ENCODE measurements at places on chromosomes 2 and 18.
A peak's percentile ranks its signal among the peaks of the same experiment; 100 is the strongest.

GRCh38 chr2:200479692-200480265 is 30.1 kb downstream of the KCTD18 start:
- DNase-seq = no peak

GRCh38 chr2:46748735-46749531 is 166.7 kb downstream of the MCFD2 start:
- DNase-seq = no peak

DNA sequence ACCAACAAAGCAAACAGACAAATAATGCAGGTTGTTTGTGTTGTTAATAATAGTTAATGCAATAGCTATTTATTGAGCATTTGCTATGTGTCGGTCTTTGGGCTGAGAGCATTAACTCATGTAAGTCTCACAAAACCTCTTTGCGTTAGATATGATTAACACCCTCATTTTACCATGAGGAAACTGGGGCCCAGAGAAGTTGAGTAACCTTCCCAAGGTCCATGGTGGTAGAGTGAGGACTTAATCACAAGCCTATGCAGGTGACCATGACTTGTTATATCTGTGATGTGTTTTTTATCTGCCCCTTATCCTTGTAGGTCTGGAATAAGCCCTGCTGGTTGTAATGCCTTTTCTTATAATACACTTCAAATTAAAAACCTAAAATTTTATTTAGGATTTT is 124.5 kb upstream of the FAM136A start:
- no peak for DNase-seq

- DNase-seq = no peak
Observed at GRCh38 chr2:39432701-39433100, 4.4 kb downstream of the MAP4K3 start.

DNA sequence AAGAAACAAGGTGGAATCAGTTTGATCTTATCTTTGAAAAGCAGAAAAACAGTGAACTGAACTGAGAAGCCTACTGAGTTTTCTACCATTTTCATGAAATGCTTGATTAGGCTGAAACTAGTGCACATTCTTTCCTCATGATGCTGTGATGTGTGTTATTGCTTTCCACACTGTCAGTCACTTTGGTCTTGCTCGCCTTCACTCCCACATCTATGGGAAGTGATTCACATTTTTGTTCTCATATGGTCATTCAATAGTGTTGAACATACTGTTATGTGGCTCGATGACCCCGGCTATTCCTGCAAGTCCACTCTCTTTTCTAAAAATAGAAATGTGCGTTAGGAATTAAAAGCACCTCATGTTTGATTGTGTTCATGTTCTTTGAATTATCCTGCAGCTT is 129.7 kb downstream of the TGIF1 start:
- no peak for DNase-seq

- DNase-seq = no peak
Observed at GRCh38 chr2:10462178-10463083, 14.3 kb upstream of the ODC1 start.

GRCh38 chr18:79681484-79682387 is 2.1 kb downstream of the CTDP1 start:
- DNase-seq = no peak

GRCh38 chr18:12362473-12363174 is 14.4 kb downstream of the AFG3L2 start:
- no peak for DNase-seq

- no peak for DNase-seq
Observed at GRCh38 chr2:136769871-136770270, 4.5 kb downstream of the THSD7B start.

DNA sequence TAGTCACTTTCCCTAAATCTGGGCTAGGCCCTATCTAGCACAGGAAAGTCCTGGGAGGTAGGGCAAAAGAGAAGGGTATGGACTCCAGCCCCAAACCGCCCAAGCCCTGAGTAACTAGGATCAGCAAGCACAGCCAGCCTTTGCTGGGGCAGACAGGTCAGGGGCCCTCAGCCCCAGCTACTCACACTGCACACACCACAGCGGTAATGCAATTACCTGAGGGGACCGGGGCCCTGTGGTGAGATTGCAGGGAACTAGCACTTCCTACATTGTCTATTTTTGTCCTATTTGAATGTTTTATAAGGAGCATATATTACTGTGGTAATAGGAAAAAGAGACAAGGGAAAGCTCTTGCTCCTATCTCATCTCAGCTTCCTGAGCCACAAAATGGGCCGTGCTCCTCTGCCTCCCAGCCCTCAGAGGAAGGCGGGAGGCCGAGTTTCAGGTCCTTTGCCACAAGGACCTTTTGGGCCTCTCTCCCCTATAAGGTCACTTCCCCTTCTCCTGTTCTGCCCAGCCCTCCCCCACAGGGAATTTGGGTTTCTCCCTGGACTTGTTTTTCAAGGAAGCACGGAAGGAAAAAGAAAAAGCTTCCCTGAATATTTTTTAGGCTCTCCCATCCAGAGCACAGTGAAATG is 20.5 kb downstream of the RAB11FIP5 start:
- DNase-seq = no peak

DNA sequence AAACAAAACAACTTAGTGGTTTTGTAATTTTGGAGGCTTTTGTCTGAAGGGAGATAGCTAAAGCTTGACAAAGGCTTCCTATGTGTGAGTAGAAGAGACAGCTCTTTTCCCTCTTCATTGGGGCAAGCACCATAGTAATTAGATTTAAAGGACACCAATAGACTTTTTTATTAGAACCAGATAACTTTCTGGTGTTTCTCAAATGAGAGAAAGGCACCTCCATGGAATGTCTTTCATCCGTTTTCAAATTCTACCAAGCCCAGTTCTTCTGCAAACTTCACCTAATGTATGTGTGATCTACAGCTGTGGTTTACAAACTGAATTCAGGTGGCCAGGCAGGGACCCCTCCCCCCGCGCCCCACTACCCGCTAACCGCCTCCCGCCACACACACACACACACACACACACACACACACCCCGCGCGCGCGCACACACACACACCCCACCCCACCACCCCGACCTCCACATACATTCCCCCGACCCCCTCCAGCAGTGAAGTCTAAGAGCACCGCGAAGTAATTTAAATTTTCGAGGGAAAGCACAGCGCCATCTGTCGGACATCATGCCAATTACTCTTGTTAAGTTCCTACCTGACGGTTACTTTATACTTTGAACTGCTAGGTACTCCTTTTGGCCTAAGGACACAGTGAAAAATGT is 31.6 kb upstream of the PPP1R1C start:
- no peak for DNase-seq

- DNase-seq = no peak
Observed at GRCh38 chr18:23784832-23785245, 95.6 kb downstream of the LAMA3 start.

DNA sequence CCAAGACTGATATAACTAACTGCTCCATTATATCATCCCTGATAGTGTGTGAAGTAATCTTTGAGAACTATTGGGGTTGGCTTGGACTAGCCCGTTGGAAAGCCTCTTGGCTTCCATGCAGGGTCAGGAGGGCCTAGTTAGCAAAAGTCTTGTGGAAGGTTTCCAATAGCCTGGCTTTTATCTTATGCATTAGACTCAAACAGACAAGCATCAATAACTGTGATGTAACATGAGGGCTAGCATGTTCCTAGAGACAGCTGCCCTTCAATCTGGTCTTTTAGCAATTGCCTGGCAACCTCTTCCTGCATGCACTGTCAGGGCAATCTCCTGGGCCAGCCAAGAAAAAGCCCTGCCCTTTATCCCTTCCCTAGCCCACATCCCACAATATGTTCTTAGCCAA is 18.2 kb downstream of the SLC8A1 start:
- DNase-seq = no peak

DNA sequence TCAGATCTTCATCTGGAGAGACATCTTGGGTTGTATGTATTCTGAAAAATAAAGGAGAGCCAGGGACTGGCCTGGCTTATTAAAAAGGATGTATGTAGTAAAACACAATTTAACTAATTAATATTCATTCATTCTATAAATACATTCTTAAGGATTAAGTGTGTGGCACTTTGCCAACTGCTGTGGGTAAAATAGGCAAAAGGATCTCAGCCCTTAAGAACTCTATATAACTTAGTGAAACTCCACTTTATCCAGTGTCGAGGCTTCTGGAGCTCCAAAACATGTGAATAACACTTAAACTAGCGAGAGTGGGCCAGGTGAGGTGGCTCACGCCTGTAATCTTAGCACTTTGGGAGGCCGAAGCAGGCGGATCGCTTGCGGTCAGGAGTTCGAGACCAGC is 7.7 kb upstream of the STK39 start:
- no peak for DNase-seq

GRCh38 chr2:162211732-162212131 is 31.5 kb downstream of the FAP start:
- DNase-seq = no peak

- no peak for DNase-seq
Observed at GRCh38 chr2:151098841-151099240, 162.8 kb downstream of the RBM43 start.

GRCh38 chr2:136235546-136235945 is 117.6 kb upstream of the CXCR4 start:
- no peak for DNase-seq

GRCh38 chr2:109053716-109054115 is 64.7 kb upstream of the EDAR start:
- DNase-seq = no peak

- DNase-seq = no peak
Observed at GRCh38 chr2:18378020-18378653, 182.3 kb downstream of the RDH14 start.

DNA sequence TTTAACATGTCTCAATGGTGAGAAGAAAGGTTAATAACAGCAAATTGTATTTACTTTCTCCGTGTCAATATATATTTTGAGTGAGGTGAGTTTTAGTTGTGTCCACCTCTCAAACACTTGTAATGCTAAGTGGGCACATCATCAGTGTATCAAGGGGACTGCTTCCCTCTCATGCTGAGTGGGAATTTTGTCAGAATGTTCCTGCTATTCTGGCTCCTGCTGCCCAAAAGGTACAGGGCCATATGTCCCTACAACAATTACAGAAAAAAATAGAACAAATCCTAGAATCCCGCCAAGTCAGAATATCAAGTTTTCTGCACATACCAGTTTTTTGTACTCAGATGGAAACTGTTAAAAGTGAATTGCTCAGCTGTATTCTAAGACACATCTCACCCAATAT is 5.4 kb upstream of the CERKL start:
- DNase-seq = no peak

DNA sequence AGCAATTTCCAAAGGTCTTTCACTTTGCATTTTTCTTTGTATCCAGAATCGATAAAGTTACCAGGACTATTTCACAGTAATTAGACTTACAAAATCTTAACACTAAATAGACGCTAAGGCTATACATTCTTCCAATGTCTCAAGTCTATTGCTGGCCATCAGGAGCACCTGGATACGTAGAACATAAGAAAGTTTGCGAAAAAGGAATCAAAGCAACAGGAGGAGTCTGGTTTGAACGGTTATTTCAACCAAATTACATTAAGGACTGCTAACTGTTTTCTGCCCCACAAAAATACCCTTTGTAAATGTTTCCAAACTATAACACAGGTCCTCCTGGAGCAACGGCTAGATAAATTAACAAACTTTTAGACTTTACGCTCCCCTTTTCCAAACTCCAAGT is 1.4 kb upstream of the HNRNPA3 start:
- DNase-seq = no peak

DNA sequence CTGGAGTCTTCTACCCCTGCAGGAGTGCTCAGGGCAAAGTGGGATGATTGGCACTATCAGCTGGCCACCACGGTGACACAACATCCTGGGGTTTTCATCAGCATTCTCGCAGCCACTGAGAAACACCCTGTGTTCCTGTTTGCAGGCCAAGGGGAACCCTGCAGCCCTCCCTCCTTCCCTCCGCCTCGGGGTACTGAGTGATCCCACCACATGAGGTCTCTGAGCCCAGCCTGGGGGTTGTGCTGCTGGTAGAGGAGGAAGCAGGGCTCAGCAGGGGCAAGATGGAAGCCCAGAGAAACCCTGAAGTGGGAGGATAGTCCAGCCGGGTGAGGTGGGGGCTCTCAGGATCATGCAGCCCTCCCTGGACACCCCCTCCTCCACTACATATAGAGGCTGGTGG is at the start of gene OXER1:
TSS of gene OXER1 (minus strand) at position 40 of the 400 bp plus-strand sequence. CDS start 73 bp downstream, outside the sequence.
- no peak for DNase-seq

GRCh38 chr18:21458310-21458709 is 142.2 kb downstream of the ESCO1 start:
- no peak for DNase-seq

DNA sequence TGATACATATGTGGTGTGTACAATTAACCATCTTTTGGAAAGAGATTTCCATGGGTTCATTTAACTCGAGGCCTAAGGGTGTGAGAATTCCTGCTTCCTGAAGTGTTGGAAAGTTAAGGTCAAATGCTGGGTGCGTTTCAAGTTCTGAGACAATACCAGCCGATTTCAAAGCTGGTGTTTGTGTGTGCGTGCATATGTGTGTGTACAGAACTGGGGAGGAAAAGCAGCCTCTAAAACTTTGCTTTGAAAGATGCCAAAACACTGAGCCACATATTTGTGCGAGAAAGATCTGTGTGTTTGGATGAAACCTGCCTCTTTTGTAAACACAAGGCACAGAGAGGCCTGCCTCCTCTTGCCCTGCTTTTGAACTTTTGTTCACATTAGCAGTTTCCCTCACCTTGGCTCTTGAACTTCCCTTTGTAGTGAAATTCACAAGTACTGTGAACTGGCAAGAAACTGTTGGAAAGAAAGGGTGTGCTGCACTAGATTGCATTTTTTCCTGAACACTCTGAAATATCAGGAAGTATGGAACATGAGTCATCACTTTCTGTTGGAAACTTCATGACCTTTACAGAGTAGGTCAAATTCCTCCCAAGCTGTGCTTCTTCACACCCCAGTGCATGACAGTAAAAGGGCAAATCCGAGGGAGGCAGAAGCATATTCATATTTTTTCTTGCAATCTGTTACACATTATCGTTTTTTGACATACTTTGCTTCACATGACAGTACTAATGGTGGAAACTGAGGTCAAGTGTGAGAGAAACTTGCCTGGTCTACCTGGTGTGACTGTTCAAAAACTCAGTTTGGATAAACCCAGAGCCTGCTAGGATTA is 20.0 kb upstream of the CAVIN2 start:
- no peak for DNase-seq

DNA sequence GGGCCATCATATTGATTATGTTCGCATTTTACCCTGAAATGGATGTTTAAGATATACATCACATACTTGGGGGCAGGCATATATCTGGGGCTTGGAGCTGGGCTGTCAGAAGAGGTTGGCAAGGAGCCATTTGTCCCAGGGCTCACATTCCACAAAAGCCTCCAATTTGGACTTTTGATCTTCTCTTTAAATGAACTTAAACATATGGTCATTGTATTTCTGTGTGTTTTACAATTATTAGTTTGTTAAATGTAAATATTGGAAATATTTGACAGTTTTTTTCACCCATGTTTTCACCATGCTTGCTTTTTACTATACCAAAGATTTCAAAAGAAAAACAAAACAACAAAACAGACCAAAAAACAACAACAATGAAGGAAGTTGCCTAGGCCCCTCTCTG is 165.8 kb upstream of the MEIS1 start:
- no peak for DNase-seq

GRCh38 chr2:210541290-210541902 is 15.0 kb upstream of the CPS1 start:
- peak; percentile 2 for DNase-seq

DNA sequence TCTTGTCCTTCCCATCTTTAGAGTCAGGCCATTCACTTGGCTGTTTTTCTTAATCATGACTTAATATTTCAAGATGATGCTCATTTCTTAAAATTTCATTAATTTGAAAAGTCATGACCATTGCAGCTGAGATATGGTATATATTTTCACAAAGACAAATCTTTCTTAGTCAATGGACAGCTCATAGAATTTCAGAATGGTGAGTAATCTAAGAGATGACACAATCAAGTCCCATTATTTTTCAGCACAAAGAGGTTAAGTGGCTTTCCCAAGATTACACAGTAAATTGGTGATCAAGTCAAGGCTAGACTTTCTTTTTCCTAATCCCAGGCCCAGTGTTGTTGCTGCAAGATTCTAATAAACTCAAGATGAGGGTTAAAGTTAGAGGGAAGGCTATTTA is 34.4 kb upstream of the NT5C1B start:
- no peak for DNase-seq
